ENCODE measurements at places on chromosomes 1 and 21.

GRCh38 chr1:175663991-175664390, 79.4 kb downstream of the TNR start:
- DNase-seq: no peak

- DNase-seq: no peak
Observed at GRCh38 chr1:185776522-185776921, 42.3 kb downstream of the HMCN1 start.

DNA sequence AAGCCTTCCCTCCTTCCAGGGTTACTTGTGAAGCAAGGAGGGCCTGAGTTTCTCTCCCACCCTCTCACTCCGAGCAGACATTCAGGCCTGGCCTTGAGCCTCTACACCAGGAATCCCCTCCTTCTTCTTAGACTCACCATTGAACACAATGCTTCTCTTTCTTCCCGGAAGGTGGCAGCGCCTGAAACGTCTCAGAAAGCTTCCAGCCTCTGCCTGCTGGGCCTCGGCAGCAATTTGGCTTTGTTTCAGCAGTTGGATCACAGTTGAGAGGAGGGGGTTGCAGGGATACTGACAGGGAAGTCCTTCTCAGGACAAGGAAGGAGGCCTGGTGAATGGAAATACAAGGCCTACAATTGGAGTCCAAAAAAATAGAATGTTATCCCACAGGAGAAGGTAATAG, 6.3 kb downstream of the CLDN8 start:
- DNase-seq: no peak

DNA sequence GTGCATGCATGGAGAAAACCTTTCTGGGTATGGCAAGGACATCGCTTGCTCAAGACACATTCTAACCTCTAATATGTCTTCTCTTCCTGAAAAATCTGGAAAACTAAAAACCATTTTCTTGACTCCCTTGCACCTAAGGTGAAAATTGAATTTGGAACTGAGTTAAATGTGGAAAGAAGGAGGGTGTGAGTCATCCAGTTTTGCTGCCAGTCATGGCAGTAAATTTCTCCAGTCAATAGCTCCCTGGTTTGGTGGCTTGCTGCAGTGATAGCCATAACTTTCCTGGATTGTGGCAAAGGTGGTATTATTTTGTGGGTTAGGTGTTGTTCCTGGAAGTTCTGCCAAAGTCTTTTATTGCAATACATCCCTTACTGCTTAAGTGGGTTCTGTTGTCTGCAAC, 2.5 kb downstream of the ZCCHC17 start:
- DNase-seq: no peak

- no peak for DNase-seq
Observed at GRCh38 chr1:205291596-205291995, 29.9 kb downstream of the NUAK2 start.

- DNase-seq: no peak
Observed at GRCh38 chr1:175690298-175690697, 53.1 kb downstream of the TNR start.

GRCh38 chr1:64846573-64847430, 101.9 kb downstream of the RAVER2 start:
- no peak for DNase-seq

DNA sequence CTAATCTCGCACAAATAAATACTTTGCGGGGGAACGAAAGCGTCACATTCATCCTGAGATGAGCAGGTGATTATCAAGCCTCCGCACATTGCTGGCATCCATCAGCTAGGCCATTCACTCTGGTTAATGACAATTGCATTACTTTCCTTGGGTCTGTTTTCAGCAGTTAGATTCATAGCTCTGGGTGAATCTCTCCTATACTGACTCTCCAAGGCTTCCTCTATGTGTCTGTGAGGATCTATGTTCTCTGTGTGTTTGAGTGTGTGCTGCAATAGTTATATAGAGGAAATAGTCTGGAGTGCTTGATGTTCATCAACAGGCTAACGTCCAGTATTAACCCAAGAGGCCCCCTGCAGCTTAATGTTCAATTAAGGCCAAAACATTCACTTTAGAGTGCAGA, 133.0 kb upstream of the CTTNBP2NL start:
- DNase-seq: no peak

DNA sequence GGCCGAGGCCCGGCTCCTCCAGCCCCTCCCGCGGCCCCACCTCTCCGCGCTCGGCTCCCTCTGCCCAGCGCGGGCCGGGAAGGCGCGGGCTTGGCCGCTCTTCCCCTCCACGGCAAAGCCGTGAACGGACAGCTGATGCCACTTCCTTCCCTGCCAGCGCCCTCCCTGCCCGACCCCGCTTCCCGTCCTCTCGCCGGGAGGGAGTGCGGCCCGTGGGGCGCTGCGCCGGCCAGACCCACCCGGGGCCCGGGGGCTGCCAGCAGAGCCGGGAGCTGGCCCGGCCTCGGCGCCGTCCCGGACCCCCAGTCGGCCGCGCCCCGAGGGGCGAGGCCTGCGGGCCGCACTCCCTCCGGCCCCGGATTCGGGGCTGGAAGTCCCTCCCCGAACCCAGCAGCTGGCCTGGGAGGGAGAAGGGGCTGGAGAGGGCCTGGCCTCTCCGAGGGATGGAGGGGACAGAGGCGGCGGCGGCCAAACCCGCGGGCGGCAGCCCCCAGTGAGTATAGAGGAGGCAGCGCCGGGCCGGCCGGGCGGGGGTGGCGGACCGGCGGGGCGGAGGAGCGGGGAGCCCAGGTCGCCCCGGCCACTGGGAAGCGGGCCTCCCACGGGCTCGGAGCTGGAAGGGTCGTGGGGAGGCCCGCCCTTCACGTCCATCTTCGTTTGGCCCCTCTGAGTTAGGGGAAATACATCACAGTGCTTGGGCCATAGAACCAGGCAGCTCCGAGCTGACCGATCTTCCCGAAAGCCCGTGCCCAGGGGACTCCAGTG, at the start of gene KIAA1614:
KIAA1614 (plus strand) TSS at position 97 of the 765 bp plus-strand sequence; CDS start at position 444, 347 bp downstream.
- DNase-seq: no peak

- DNase-seq: peak; percentile 74
Observed at GRCh38 chr21:31781737-31782136, 49.8 kb upstream of the SCAF4 start.

DNA sequence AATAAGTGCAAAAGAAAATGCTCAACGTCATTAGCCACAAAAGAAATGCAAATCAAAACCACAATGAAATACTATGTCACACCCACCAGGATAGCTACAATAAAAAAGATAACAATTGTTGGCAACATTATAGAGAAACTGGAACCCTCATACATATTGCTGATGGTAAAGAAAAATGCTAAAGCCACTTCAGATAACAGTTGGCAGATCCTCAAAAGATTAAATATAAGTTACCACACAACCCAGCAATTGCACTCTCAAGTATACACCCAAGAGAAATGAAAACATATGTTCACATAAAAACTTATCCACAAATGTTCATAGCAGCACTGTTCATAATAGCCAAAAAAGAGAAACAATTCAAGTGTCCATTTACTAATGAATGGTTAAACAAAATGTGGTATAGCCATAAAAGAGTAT, 20.7 kb downstream of the TRIM33 start:
- no peak for DNase-seq

- DNase-seq: no peak
Observed at GRCh38 chr1:153531638-153532037, 4.2 kb downstream of the S100A6 start.

GRCh38 chr21:33031152-33031911, 5.6 kb downstream of the OLIG2 start:
- DNase-seq: no peak

DNA sequence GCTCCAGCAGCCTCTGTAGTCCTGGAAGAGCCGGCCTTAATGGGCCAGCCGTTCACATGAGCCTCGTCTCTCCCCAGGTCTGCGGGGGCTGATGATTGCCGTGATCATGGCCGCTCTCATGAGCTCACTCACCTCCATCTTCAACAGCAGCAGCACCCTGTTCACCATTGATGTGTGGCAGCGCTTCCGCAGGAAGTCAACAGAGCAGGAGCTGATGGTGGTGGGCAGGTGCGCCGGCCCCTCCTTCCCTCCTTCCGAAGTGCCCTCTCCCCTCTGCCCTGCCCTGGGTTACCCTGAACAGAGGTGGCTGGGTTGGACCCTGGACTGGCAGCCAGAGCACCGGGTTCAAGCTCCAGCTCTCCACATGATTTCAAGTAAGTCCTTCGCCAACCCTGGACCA, 13.1 kb downstream of the SLC5A9 start:
- DNase-seq: no peak

- DNase-seq: peak; percentile 53
Observed at GRCh38 chr1:211928993-211929637, 98.6 kb upstream of the LPGAT1 start.

- DNase-seq: no peak
Observed at GRCh38 chr21:19785941-19786340, 1212.3 kb upstream of the NCAM2 start.

DNA sequence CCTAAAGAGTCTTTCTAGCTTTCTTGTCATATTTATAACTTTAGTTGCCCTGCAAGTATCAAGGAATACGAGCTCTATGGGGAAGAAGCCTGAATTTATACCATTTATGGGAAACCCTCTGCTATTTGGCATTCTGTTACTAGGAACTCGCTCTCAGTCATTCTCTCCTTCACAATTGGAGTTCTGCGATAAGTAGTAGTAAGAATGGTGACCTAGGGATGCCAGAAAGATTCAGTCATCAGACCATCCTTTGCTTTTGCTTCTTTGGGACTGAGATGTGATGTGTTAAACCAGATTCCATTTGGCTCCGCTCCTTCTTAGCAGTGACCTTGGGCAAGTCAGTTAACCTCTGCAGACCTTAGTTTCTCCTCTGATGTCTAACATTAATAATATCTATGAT, 256.5 kb downstream of the FGGY start:
- no peak for DNase-seq

DNA sequence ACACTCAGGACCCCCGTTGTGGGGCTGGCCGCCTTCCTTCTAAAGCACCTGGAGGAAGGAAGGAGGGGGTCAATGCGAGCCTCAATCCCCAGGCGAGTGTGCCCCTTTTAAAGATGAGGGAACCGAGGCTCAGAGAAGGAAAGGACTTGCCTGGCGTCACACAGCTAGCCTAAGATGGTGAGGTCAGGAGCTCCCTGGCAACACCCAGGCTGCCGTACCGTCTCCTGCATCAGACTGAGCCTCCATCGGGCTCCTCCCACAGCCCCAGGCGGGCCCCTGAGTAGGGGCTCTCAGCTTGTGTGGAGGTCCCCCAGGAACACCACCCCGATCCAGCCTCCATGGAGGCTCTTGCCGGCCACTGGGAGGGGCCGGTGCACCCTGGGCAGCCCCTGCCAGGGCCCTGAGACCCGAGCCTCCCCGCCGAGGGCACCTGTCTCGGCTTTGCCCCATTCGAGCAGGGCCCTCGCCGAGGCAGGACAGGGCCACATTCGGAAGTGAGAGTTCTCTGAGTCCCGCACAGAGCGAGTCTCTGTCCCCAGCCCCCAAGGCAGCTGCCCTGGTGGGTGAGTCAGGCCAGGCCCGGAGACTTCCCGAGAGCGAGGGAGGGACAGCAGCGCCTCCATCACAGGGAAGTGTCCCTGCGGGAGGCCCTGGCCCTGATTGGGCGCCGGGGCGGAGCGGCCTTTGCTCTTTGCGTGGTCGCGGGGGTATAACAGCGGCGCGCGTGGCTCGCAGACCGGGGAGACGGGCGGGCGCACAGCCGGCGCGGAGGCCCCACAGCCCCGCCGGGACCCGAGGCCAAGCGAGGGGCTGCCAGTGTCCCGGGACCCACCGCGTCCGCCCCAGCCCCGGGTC, at the start of gene AIRE:
AIRE (plus strand) TSS at position 739 of the 855 bp plus-strand sequence. CDS start 131 bp downstream, outside the sequence.
- DNase-seq: no peak

Measured in NCI-H187 treated with DMSO at 0.1 percent for 48 hours (cell line).